Caudate nucleus (tissue), 63 donors: ENCODE measurements at places on chromosomes 2 and 18.

- no peak for DNase-seq
These were observed 721 bp downstream of the FHOD3 start for GRCh38 chr18:36298126-36298741.

DNA sequence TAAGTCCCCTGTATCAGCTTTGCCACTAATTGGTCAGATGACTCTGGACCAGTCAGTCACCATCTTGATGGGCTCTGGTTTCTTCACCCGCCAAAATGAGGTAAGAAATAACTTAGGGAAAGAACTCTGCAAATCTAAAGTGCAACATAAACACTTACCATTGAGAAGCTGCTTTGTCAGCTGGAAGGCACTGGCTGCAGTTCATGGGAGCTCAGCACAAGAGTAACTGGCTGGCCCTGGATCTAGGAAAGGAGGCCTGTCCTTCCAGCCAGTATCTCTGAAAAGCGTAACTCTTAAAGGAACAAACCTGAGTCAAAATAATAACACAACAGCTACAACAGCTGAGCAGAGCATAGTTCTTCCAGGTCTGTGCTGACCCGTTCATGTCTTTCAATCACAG, 123.9 kb downstream of the CACNB4 start:
- DNase-seq, result no peak

DNA sequence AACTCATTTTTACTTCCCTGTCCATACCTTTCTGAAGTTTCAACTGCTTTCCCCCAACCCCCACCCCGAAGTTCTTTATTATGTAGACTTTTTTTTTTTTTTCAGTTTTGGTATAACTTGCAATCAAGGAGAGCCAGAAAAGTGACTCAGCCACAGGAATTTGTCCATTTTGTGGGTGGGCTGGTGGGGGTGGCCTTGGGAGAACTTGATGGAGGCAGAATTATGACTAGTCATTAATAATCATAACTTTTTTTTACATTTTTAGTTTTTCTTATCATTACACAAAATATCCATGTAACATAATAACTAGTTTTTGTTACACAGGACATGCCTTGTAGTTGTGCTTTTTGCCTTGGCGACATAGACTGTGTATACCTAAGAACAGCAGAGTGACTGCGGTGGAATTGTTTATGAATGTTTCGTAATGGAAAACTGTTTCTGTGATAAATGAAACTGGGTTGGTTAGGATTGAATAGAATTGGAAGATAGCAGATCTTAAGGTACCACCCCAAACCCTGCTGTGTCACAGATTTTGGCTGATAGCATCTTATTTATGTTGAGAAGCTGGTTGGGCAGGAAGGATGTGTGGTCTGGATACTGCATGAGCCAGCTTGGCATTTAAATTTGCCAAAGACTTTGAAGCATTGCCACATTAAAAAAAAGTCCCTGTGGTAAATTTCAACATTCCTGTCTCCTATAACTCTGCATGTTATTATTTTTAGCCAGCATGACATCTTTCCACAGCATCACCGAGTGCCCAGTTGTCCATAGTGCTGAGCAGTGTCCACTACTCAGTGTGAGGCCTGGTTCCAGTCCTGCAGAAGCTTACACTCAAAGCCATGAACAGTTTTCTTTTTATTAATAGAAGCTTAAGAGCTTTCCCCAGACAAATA, 30.7 kb downstream of the LYPD6B start:
- no peak for DNase-seq

- DNase-seq, result no peak
These were observed 110.0 kb downstream of the ZNF516 start for GRCh38 chr18:76384861-76385680.

GRCh38 chr2:178295115-178295514, 100.8 kb downstream of the OSBPL6 start:
- no peak for DNase-seq

GRCh38 chr2:70964596-70965386, 13.6 kb upstream of the ANKRD53 start:
- DNase-seq, result peak; percentile 47

DNA sequence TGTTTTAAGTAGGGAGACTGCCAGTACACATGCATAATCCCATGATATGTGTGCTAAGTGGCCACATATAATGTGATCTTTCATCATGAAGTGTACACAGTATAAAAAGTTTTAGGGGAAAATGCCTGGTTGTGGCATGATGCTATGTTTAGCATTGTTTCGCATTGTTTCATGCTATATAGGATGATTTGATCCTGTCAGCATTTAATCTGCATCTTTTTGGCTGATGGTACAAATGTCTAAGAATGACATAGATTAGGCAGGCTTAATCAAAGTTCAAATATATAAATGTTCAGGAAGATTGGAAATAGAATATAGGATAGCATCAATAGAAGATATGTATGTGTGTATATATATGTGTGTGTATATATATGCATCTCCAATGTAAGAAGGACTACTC, 83.6 kb downstream of the MYO3B start:
- DNase-seq, result no peak

DNA sequence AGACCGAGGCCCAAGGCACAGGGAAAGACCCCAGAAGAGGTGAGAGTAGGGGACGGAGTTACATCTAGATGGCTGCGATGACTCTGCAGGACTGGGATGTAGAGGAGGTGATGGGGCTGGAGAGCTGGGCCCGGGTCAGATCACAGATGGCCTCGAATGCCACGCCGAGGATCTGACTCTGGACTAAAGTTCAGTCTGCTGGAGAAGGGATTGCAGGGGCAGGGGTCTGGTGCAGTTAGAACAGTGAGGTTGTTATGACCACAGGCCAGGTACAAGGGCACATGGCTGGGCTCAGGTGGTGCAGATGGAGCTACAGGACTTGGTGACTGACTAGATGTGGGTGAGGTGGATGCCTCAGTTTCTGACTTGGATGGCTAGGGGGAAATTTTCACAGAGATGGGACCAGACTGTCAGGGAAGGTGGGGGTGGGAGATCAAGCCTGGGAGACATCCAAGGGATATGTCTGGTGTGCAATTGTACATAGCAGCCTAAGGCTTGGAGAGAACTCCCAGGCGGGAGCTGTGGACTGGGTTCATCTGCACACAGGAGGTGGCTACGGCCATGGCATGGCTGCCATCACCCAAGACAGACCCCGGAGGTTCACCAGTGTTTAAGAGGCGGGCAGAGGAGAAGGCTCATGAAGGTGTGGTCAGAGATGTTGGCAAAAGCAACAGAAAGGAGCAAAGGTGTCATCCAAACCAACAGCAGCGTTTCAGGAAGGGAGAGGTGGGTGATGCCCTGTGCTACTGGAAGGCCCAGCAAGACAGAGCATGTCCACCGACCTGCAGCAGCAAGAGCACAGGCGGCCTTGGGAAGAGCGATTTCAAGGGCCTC, 66.9 kb downstream of the CIB4 start:
- no peak for DNase-seq

DNA sequence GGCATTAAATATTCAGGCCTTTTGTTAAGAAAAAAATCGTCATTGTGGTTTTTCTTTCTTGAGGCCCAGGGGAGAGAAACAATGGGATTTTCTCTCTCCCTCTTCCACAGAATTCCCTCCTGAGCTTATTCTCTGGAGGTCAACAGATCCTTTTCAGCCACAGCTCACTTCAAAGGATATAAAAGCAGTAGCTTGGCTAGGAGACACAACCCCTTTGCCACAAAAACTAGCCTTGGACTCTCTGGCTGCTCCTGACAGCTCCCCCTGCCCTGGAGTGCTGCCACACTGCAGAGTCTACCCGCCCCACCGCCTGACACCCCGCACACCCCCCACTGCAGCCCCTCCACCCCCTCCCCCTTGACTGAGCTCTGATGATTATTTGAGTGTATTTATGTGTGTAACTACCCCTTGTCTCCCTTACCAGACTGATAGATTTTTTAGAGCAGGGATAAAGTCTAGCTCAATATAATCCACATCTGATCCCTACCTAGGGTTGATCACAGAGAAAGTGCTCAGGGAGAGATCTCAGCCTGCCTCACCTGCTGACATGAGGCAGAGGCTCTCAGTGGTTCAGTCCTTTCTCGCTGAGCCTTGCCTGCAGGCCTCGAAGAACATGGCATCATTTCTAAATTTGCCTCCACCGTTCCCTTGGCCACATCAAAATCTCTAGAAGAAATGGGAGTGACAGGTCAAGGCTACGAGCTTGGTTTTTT, 132.2 kb upstream of the SP5 start:
- no peak for DNase-seq

GRCh38 chr2:224630659-224631550, 45.7 kb upstream of the CUL3 start:
- DNase-seq, result no peak

- DNase-seq, result no peak
These were observed 280.4 kb downstream of the TDRD15 start for GRCh38 chr2:21404137-21404536.

GRCh38 chr2:142791335-142791734, 86.1 kb upstream of the KYNU start:
- DNase-seq, result no peak

DNA sequence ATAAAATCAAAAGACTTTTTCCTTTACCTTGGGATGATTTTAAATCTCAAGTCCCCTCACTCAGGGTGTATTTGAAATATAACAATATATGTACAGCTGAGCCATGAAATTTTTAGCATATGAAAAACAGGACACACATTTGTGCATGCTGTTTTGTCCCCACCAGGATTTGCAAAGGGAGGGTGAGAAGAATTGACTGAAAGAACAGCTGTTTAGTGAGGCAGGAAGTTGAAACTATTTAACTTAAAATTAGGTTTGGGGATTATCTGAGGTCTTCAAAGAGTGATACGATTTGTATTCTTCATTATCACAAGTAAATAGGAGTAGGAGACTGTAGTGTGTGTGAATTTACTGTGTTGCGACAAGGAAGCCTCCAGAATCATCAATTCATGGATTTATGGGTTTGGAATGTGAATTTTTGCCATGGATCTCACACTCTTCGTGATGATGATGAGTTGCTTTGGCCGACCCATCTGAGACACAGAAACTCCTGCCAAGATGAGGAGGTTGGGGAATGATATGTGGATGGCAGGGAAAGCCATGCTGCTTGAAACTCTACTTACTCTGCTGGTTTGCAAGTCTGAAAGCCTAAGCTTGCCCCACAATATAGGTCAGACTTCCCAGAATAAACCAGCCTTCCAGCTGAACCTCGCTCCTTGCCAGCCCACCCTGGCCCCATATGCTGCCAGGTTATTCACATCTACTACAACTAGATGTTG, 31.0 kb upstream of the SPATS2L start:
- no peak for DNase-seq

DNA sequence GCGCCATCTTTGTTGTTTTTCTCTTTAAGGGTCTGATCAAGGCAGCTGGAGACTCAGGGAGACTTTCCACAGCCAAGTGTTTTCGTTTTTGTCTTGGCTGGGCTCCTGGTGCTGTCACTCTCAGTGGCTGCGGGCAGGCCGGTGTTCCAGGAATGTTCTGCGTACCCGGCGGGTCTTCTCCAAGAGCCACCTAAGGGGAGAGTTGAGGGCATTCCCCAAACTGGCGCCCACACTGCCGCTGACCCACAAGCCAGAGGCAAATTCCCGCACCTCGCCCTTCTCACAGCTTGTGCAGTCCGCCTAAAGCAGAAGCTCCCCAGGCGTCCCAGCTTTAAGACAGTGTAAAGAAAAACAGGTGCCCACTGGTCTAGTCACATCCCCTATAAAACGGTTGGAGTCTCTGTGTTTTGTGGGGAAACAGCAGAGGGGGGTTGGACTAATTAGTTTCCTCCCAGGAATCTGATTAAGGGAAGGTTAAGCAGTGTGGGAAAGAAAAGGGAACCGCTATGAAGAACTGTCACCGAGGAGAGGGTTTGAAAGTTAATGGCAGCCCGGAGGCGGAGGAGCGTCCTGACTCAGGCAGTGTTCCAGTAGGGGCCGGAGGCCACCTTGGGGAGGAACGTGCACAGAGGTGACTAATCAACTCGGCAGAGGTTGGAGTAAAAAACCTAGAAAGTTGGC, 224.5 kb downstream of the SLC4A3 start:
- no peak for DNase-seq

- DNase-seq, result no peak
These were observed 31.8 kb downstream of the KLF7 start for GRCh38 chr2:207133820-207134519.

GRCh38 chr2:73142937-73143336, 30.2 kb upstream of the RAB11FIP5 start:
- no peak for DNase-seq

- DNase-seq, result no peak
These were observed 358.4 kb downstream of the CCDC85A start for GRCh38 chr2:56542213-56542612.

DNA sequence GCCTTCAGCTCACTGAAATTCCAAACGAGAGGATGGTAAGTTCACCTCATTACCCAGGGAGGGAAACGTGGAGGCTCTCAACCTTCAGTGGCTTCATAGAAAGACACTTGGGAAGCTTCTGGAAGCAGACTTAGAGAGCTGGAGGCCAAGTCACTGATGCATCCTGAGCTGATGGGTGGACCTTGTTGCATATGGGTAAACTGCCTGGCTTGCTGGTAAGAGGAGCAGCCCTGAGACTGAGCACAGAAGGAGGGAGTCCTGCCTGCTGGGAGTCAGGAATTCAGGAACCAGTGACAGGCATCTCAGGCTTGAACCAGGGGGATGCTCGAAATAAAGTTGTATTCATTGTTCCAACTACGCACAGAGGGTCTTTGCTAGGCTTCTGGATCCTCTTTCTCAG, 66.5 kb upstream of the NPAS2 start:
- DNase-seq, result no peak

- DNase-seq, result no peak
These were observed 121.1 kb upstream of the KLHL14 start for GRCh38 chr18:32893915-32894314.

DNA sequence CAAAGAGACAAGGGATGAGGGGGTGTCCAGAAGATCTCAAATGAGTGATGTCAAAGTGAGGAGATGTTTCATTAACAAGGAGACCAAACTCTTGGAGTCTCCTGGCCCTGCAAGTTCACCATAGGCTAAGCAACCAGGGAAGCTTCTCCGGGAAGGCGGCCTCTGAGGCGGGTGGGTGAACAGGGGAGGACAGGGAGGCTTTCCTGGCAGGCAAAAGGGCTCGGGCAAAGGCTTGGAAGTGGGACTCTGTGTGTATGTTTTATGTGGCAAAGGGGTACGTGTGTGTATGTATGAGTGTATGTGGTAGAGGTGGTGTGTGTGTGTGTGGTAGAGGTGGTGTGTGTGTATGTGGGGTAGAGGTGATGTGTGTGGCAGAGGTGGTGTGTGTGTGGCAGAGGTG, 163.9 kb downstream of the DYSF start:
- no peak for DNase-seq

DNA sequence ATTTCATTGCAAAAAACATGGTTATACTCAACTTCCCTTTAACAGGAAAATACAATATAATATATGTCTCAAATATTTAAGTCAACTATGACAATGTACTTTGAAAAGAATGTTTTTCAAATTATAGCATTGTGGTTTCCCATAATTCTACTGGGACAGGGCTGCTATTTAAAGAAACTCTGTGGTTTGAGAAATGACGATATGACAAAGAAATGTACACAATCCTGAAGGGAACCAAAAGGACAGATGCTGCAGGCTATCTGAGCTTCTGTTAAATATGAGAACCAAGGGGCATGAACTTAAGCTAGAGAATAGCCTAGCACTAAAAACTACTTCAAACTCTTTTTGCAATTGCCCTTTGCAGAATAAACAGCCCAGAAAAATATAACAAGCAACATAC, 415.9 kb downstream of the GRB14 start:
- no peak for DNase-seq
